Retinal pigment epithelial cell (primary cell): ENCODE measurements at places on chromosomes 5 and 9.

DNA sequence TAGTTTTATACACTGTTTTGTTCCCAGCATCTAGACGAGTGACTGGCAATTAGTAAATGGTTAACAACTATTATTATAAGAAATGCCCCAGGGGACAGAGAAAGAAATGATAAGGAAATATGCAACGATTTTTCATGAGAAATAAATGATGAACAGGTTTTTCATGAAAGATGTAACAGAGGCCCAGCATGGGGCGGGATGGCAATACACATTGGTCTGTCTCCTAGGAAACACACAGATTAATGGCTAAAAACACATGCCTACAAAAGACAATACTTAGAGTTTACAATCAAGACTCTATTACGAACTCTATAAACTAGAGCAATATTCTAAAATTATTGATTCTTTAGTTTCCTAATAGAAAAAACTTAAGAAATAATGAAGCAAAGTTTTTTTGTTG, 441.5 kb upstream of the CDH9 start:
- no peak for DNase-seq

GRCh38 chr5:59831326-59832010, 62.1 kb downstream of the PDE4D start:
- DNase-seq: no peak

DNA sequence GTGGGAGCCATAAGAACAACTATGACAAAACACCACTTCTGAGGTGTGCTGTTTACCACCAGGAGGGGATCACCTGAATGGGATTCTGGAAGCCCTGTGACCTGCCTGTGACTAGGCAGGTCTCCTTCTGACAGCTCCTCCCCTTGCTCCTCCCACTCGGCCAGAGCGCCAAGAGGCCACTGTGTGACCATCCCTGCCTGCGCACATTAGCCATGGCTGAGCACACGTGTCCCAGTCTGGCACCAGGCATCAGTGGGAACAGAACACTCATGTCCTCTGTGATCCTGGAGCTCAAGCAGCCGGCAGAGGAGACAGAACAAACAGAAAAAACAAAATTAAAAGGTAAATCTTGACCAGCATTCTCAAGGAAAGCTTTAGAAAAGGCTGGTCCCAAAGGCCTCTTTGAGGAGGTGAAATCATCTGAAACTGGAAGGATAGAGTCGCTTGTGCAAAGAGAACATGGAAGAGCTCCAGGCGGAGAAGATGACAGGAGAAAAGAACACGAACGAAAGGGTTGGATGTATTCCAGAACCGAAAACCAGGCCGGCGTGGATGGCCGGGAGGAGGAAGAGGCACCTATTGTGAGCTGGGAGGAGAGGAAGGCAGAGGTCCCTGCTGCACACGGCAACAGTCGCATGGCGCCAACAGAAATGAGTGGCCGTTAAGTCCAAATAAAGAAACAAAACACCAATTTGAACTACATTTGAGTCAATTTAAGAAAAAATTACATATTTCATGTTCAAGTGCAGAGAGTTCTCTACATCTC, 5.1 kb downstream of the MED10 start:
- no peak for DNase-seq

DNA sequence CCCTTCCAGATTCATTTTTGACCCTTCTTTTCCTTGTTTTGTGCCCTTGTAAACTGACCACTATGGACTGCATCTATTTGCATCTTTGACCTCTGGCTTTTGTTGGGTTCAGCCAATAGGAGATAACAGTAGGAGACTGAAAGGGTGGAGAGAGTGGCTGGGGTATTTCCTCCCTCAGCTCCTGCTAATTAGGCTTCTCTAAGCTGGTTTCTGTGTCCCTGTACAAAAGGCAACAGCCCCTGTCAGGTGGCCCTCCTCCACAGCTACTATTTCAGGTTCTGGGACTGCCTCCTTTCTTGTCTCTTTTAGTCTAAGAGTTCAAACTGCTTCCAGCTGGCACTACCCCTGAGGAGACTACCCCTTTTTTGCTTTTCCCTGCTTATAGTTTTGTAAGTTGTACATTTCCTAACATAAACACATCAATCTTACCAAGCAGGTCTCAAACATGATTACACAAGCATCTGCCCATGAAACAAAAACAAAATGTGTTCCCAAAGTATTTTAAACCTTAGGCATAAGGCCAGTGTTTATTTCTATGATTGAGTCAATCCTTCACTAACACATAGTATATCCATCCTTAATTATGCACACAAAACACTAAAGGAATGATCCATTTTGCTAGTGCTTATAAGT, 262.0 kb upstream of the TRPM3 start:
- no peak for DNase-seq

DNA sequence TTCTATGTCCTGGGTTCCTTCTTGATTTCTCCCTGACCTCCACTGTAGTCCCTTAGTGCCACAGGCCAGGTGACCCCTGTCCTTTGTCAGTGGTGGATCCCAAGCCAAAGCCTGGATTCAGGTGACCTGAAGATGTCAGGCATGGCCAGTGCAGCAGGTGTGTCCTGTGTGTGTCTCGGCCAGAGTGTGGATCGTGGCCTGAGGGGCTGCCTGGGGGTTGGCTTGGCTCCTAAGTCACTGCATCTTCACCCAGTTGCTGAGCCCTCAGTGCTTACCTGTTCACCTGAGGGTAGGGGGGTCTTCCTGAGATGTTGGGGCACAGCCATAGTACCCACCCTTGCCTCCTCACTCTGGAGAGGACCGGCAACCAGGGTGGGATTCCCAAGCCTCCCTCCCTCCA, 61.8 kb upstream of the PITX1 start:
- no peak for DNase-seq
